ENCODE measurements at places on chromosomes 3 and 15.

- peak; percentile 72 for DNase-seq
Observed at GRCh38 chr15:29925227-29926082, 103.2 kb upstream of the TJP1 start.

DNA sequence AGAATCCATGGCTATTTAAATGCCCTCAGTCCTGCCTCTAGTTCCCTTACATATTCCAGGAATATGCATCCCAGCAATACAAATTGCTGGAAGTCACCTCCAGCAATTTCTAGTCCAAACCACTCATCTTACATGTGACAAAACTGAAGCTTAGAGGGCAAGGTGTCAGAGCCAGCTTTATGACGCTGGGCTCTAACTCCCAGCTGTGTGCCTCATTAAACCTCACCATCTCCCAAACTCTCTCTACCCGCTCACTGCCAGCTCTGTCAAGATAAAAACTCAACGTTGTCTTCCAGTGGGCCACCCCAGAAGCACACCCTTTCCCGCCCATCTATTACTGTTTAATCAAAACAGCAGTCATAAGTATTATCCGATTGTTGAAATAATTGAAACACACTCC lies 7.9 kb downstream of the TNIK start:
- no peak for DNase-seq

DNA sequence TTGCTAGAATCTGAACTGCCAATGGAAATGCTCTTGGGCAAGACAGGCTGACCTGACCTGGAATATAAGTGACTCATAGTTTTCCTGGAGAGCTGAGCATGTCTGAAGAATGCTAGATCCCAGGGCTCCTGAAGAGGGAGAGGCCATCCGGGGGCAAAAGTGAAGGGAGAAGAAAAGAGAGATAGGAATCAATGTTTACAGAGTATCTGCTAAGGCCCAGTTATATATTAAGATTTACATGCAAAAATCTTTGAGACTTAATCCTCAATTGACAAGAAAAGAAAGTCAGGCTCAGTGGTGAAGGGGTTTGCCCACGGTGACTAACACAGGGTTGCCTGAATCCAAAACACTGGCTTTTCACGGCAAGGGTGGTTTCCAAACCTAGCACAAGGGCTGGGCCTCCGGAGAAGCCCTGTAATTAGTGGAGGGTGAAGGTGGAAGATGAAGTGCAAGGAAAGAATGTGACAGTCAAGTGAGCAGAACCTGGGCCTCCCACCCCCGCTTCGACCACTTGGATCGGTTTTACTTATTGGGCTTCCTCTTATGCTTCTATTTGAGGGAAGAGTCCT lies 91.7 kb upstream of the FGF12 start:
- peak; percentile 62 for DNase-seq

GRCh38 chr3:147672436-147672835 lies 263.3 kb downstream of the ZIC1 start:
- DNase-seq = no peak

DNA sequence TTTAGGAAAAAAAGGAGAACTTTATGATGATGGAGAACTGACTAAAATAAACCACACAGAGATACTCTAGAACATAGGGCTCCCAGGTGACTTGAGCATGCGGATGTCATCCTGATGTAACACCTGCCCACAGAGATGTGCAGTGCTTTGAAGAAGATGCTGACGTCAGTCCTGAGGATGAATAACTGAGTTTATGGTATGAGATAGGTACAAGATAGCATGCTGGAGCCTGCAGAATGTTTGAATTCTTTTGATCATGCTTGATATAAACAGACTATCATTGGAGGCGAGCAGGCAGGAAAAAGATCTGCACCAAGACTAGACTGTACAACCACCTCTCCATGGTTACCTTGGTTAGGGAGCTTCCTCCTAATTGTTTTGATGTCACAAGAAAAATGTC lies 12.4 kb downstream of the CCR4 start:
- DNase-seq = no peak

DNA sequence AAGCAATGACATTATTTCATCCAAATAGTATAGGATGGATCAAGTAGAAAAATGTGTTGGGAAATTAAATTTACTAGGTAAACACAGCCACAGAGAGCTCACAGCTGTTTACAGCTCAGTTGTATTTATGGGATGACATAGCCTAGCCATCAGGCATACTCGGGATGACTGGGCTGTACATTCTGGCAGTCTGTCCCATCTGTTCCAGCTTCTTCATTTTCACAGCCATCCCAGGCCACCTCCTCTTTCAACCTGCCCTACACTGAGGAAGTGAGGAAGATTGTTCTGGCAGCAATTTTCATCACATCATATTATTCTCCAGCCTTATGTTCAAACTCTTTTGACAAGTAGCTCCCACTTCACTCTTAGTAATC lies 98.4 kb upstream of the PFN2 start:
- DNase-seq = no peak

GRCh38 chr15:32784581-32784980 lies 66.8 kb downstream of the GREM1 start:
- DNase-seq = no peak

DNA sequence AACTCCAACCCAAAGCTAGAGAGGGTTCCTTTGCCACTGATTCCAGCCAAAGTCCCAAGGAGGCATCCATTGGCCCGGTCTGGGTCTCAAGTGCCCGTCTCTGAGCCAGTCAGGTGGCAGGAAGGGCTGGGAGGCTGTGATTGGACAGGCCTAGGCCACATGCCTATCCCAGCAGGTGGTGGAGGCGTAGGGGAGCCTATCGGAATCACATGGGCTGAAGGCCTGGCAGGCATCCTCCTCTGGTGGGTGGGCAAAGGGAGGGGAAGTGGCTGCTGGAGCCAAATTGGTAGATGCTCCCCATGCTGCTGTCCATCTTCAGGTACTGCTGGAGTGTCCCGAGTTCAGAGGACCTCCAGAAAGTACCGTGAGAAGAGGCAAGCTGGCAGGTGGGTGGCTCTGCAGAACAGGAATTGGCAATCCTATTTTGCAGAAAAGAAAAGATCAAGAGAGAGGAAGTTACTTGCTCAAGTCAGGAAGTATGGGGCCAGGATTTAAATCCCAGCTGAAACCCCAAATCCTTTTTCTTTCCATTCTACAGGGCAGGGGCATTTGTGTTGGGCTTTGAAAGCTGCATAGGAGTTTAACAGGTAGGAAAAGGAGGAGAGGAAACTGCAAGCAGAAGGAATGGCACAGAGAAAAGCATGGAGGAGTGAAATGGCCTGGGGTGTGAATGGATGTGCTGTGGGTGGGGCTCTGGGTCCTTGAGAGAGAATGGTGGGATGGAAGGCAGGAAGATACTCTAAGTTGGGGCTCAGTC lies 3.7 kb downstream of the CHST13 start:
- no peak for DNase-seq

DNA sequence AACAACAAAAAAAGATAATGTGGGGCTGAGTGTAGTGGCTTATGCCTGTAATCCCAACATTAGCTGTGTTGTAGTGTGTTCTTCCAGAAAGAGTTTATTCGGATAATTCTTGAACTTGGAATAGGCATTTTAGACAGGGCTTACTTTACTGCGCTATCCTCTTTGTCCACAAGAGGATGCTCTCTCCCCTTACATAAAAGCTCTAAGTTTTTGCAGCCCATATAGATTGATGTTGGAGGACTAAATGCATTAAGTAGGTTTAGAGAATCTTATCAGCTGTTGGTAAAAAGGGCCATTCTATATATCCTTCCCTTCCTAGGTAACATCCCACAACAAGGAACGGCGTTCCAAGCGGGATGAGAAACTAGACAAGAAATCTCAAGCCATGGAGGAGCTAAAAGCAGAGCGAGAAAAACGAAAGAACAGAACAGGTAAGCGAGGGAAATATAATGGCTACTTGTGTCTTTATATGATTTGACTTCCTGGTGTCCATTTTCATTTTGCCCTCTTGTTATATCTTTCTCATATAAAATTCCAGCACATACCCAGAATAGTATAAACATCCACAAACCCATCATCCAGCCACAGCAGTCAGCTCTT lies 27.8 kb upstream of the ITPKA start:
- peak; percentile 45 for DNase-seq

- no peak for DNase-seq
Observed at GRCh38 chr3:60509471-60509870, 741.8 kb downstream of the FHIT start.

DNA sequence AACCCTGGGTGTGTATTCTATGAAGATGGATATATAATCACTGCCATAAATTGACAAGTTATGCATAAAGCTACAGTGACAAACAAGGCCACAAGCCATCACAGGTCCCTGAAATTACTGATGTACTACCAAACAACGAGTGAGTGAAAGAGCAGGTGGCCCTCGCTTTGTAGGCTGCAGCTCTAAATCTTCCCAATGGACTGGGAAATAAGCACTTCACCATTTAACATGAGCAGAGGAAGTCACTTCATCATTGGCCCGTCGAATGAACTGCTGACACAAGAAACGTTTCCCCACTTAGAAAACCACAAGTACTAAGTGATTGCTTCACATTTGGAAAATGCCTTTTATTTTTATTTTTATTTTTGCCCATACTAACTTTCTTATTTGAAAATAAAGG lies 218.0 kb downstream of the ZNF385D start:
- DNase-seq = no peak

- no peak for DNase-seq
Observed at GRCh38 chr3:116391296-116392201, 53.7 kb downstream of the LSAMP start.

- no peak for DNase-seq
Observed at GRCh38 chr3:170723241-170723640, 137.4 kb upstream of the SLC7A14 start.

- DNase-seq = peak; percentile 42
Observed at GRCh38 chr15:58410353-58410752, 21.4 kb upstream of the LIPC start.

GRCh38 chr3:48928679-48929078 lies 10.0 kb downstream of the ARIH2 start:
- no peak for DNase-seq

GRCh38 chr3:147630921-147631415 lies 221.8 kb downstream of the ZIC1 start:
- DNase-seq = no peak

GRCh38 chr3:5188419-5189221 lies 1.1 kb downstream of the EDEM1 start:
- peak; percentile 14 for DNase-seq

GRCh38 chr3:172218350-172219323 lies 179.3 kb downstream of the FNDC3B start:
- peak; percentile 8 for DNase-seq

- no peak for DNase-seq
Observed at GRCh38 chr3:16520970-16521881, 7.7 kb upstream of the RFTN1 start.

DNA sequence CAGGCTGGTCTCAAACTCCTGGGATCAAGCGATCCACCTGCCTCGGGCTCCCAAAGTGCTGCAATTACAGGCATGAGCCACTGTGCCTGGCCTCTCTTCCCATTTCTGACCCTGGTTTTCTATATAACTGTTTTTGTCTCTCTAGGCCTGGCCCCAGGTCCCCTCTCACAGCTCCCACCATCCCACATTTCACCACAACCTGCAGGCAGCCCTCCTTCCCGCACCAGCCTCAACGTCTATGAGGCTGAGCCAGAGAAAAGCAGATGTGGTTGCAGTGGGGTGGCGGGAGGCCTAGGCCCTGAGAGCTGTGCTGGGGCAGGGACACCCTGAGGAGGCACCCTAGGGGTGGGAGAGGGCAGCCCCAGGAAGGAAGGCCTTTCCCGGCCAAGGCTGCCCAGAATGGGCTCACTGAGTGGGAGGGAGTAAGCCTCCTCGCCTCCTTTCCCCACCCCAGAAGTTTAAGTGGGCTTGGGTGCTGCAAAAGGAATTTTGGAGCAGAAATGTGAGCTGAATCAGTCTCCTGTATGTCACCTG lies 99.7 kb downstream of the LSM3 start:
- no peak for DNase-seq

GRCh38 chr3:197165890-197166289 lies 132.5 kb downstream of the DLG1 start:
- DNase-seq = no peak

DNA sequence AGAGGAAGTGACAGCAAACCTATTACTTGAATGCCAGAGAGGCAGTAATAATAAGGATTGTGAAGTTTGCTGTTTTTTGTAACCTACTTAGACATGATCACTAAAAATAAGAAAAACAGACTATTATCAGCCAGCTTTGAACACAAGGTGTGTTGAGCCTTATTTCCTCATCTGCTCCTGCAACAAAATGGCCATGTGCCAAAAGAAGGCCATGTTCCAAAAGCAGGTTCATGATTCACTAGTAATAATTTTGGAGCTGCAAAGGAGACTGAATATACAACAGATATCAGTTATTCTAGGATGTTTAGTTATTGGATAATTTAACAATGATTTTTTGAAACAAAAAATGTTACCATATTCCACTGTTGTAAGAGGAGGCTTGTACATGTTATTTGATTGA lies 578.7 kb downstream of the SQOR start:
- DNase-seq = no peak

GRCh38 chr3:134646086-134646485 lies 4.7 kb downstream of the KY start:
- DNase-seq = no peak

DNA sequence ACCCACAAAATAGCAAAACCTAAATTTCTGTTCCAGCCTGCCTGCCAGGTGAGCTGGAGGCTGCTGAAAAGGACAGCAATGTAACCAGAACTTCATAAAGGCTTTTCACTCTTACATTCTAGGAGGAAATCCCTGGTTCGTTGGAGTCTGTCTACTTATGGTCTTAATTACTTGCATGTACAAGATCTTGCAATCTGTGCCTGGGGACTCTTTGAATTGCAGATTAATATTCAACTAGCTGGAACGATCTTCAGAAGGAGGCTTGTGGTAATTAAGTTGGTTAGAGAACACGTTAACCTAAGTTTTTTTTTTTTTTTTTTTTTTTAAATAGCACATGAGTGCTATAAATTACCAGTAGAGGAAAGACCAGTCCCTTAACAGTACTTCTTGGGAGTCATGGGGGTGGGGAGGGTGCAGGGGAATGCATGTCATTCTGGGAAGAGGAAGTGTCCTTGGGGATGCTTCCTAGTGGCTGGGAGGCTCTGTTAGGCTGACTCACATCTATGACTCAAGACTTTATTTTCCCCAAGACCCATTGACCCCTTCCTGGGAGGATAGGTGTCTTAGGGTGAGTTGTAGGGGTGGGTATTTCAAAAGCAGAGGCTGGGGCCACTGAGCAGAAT lies 139.8 kb downstream of the RAB11A start:
- DNase-seq = no peak

DNA sequence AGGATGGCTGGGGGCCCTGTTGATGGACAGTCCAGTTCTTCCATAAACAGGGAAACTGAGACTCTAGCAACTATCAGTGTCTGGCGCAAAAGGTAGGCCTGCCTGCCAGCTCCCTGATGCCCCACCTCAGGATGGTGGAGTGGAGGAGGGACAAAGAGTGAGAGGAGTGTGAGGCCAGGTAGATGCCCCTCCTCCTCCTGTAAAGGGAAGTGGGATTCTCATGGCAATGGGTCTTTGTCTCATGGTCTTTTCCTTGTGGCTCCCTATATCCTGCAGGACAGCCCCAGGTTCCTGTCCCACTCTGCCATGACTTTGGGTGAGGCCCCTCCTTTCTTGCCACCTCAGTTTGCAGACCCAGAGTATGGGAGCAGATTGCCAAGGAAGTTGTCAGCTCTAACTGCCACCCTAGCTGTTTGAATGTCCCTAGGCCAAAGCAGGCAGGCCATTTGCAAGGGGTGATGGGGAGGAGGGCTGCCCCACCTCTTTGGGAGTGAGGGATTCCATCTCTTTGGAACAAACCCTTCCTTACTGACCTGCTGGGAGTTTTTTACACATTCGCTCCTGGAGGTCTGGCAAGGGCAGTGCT lies 2.8 kb upstream of the DNAH1 start:
- DNase-seq = no peak
